DMS 273 treated with DMSO at 0.1 percent for 48 hours (cell line): ENCODE measurements at places on chromosomes 12 and 14.

- no peak for DNase-seq
Measured at GRCh38 chr14:50605766-50606165, 45.8 kb downstream of the ATL1 start.

GRCh38 chr14:87705439-87705896 lies 287.5 kb downstream of the GALC start:
- no peak for DNase-seq

DNA sequence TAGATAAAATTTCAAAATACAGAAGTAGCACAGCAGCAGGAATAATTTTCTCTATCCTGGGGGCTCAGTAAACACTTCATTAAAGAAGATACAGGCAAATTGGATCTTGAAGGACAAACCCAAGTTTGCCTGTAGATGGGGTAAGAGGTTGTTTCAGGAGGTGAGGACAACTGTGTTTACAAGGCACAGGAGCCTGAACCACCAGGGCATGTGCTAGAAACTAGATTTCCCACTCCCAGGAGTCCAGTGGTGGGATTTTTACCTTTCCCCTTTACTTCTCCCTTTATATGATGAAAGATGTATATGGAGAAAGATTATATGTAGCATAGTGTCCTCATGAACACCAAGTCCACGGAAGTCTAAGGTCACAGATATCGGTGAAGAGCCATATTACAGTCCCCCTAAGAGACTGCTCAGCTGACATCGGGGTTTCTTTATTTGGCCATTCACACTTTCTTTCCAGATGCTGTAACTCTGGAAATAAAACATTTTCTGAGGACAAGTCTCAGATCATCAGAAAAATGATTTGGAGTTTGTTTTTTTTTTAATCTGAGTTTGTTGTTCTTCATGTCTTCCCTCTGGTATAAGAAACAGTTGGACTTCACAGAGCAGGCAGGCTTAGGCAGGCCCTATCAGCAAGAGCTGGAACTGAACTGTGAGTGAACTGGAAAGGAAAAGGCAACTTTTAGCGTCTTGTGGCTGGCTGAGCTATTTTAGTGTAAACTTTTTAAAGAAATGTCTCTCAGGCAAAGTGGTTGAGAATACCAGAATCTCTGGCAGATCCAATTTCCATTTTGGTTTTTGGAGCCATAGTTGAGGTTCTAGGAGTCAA lies 8.0 kb upstream of the EVL start:
- DNase-seq = no peak

- DNase-seq = no peak
Measured at GRCh38 chr14:59036134-59036533, 152.3 kb upstream of the DAAM1 start.

- DNase-seq = no peak
Measured at GRCh38 chr12:107318806-107319532, 225.6 kb upstream of the CRY1 start.

- DNase-seq = no peak
Measured at GRCh38 chr14:63499701-63500250, 43.4 kb downstream of the PPP2R5E start.

GRCh38 chr12:120847392-120847791 lies 56.8 kb downstream of the SPPL3 start:
- DNase-seq = no peak

DNA sequence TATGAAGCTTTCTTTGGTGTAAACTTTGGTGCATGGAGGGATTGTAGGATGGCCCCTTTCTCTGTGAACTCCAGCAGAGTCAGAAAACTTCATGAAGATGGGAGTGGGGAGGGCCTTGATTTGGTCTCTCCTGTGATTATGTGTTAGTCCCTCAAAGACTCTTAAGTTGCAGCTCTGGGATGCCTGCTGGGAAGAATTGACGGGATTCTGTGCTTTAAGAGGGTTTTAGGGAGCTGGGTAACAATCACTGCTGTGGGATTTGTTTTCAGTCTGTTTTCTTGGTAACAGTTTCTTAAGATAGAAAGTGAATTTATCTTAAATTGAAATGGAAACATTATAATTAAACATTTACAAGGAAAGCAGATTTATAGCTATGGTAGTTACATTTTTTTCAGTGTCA lies 378.1 kb downstream of the AACS start:
- no peak for DNase-seq

DNA sequence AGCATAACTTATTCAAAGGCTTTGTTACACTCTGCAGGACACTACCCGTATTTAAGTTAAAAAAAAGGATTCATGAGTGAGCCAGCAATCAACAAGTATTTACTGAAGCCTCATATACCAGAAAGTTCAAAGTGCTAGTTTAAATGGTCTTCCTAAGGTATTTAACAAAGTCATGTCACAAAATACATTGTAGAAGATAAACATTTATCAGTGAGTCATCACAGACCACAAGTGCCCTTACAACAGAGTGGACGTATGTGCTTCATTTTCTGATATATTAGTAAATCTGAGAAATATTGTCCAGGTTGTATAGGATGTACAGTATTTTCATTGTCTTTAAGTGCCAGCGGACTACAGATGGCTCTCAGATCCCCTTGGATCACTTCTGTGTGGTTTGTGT lies 24.2 kb downstream of the FLRT2 start:
- no peak for DNase-seq

DNA sequence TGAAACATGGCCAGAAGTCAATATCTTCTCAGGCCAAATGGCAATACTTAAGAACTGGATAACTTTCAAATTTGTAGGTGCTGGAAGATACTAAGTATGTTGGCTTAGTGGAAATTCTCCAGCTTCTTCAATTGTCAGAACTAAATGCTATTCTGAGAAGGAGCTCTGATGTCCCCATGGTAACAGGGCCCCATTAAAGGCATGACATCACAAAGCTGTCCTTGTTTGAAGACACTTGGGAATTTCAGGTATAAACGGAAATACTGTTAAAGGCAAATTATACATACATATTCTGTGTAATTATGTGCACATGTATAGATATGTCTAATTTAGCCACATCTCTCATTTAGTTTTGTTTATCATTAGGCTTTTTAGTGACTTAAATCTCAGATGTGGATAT lies 210.0 kb upstream of the SEL1L start:
- DNase-seq = no peak

DNA sequence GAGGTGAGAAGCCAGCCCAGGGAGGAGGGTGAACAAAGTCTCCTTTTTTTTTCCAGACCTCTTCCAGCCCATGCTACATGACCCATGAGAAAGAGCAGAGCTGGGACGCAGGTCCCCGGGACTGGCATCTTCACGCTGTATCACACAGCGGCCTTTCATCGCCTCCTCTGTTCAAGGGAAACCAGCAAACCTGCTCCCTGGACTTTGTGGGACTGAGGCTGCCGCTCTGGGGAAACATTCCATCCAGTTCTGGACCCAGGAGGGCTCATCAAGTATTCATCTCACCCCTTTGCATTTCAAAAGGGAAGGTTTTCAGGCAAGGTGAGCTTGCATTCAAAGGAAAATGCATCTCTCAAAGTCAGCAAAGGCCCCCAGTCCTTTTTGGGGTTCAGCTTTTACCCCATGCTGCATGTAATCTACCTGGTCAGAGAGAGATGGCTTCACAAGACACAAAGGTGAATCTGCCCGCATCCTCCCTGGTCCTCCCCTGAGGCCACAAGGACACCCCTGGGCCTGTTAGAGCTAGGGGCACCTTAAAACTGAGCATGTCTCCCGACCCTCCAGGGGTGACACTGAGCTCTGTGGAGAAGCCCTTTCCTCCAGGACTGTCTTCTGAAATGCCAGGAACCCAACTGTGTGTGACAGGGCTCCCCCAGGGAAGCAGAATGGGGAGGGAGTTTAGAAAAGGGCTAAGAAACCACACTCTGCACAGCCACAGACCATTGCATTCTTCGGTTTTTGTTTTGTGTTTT lies 21.2 kb upstream of the MEG3 start:
- DNase-seq = no peak

DNA sequence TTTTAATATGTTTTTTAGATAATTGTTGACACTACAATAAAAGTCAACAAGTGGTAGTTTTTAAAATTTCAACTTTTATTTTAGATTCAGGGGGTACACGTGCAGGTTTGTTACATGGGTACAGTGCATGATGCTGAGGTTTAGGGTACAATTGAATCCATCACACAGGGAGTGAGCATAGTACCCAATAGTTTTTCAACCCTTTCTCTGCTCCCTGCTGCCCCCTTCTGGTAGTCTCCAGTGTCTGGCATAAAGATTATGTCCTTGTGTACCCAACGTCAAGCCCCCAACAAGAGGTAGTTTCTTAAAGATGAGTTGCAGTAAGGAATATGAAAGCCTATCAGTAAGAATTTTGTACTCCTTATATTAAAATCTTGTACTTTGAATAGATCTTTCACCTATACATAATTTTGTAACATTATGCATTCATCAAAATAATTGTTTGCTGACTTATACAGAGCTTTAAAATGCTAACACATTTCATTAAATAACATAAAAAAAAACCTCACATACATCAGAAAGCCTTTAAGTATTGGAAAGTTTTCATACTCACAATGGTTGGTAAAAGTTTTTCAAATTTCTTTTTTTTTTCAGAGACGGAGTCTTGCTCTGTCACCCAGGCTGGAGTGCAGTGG lies 5.4 kb upstream of the RALGAPA1 start:
- DNase-seq = peak; percentile 22

- no peak for DNase-seq
Measured at GRCh38 chr14:75411214-75411540, 16.6 kb upstream of the JDP2 start.

DNA sequence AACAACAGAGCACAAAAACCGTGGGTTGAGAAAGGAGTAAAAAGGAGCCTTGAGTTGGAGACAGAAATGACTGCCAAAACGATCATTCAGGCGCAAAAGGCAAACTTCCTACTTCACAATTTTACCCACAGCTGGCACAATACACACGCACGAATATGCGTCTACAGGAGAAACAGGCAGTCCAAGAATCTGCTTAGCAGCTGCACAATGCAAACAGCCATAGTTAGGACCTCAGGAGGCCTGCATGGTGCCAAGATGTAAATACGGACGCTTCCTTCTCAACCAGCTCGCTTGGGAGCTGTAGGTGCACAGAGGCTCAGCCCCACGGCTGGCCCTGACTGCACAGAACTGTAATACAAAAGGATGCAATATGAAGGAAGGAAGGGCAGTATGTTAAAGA lies 250.1 kb upstream of the CAND1 start:
- no peak for DNase-seq

DNA sequence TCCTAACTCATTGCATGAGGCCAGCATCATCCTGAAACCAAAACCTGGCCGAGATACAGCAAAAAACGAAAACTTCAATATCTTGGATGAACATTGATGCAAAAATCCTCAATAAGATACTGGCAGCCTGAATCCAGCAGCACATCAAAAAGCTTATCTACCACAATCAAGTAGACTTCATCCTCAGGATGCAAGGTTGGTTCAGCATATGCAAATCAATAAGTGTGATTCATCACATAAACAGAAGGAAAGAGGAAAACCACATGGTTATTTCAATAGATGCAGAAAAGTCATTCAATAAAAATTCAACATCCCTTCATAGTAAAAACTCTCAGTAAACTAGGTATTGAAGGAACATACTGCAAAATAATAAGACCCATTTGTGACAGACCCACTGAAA lies 56.5 kb upstream of the PPFIA2 start:
- DNase-seq = no peak

DNA sequence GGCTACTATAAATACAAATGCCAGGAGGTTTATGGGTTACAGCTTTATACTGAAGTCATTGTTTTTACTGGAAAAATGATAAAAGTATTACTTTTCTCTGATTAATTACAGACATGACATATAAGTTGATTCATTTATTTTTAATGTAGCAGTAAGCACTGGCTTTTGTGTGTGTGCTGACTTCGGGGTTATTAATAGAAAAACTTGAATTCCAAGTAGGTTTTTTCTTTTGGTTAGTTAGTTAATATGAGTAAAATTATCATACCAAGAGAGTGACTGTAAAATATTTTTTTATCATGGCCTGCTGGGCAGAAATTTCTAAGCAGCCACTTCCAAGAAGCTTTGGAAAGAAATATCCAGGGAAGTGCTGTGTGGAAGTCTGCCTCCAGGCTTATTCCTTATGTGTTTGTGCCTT lies 56.4 kb downstream of the IFT81 start:
- no peak for DNase-seq
